Stimulated activated CD8-positive, alpha-beta memory T cell treated with anti-CD3 and anti-CD28 coated beads, Interleukin-4, amount 100 ng/mL, for 24 hours (primary cell): ENCODE measurements at places on chromosomes 1 and 21.

DNA sequence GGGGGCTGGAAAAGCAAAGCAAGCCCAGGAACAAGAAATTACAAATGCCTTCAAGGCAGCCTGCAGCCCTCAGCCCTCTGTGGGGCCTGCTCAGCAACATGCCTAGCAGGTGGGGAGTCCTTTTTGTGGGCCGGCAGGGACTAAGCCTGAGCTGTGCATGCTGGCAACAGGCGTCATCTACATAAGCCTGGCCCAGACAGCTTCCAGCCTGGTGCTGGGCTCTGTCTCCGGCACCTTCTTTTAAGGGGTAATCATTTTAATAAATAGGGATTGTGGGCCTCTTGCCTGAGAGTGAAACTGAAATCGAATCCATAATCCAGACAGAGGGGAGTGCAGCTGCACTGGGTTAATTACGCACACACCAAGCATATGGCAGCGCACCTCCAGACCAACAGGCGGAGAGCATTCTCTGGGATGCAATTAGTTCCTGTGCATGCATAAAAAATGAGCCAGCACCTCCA, 96.6 kb downstream of the DDX20 start:
- no peak for DNase-seq

DNA sequence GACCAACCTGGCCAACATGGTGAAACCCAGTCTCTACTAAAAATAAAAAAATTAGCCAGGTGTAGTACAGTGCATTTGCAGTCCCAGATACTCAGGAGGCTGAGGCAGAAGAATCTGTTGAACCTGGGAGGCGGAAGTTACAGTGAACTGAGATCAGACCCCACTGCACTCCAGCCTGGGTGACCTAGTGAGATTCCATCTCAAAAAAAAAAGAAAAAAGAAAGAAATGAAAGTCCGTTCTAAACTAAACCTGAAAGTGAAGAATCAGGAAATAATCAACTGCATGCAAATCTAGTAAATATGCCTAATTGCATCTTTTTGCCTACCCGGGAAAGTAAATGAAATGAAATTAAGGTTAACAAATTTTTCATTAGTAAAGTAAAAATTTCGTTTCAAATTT, 99.6 kb downstream of the ZZZ3 start:
- no peak for DNase-seq

DNA sequence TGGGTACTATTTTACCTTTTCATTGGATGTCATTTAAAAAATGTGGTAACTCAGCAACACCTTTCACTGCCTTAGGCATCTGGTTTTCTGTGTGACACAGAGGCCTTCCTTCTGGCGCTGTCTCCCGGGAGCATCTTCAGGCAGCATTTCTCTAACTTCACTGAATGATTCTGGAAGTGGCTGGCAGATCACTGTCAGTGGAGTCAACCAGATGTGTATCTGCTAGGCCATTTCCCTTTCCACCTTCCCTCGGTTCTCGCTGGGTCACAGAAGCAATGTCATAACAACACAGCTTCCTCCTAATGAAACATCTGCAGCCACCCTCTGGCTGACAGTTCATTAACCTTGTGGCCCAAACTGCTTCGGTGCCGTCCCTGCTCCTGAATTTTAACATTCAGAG, 137.8 kb downstream of the KIF26B start:
- no peak for DNase-seq

DNA sequence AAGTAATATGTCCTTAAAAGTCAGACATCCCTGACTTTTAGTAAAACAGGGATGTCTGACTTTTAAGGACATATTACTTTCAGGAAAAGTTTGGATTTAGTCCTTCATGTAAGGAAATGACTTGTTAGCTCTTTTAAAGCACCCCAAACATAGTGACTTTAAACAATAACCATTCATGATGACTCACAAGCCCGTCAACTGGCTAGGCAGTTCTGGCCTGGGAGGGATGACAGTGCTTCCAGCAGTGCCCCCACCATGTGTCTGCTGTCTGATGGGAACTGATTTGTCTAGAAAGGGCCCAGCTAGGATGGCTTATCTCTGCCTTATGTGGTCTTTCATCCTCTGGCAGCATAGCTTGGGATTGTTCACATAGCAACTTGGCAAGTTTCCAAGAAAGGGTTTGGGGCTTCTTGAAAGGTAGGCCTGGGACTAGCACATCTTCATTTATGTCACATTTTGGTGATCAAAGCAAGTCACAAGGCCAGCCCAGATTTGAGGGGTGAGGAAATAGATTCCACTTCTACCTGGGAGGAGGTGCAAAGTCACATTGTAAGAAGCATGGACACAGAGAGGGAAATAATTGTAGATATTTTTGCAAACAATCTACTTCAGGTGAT, 143.5 kb downstream of the C1orf94 start:
- no peak for DNase-seq

GRCh38 chr1:44460107-44460882, 55.2 kb downstream of the RNF220 start:
- no peak for DNase-seq

DNA sequence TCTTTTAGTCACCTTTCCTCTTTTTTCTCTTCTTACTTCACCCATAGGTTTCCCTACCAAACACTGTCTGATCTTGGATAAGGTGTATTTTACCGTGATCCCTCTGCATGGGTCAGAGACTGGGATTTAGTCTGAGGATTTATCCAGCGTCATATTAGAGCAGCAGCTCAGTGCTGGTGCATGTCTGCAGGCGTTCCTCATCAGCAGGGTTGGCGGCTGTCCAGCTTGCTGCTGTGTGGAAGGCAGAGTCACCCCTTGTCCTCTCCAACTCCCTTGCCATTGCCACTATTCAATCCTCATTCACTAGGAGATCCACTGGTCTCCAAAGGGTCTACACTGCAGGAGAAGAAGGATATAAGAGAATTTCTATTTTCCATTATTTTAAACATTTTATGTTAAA, 7.3 kb upstream of the FAM78B start:
- DNase-seq: no peak

DNA sequence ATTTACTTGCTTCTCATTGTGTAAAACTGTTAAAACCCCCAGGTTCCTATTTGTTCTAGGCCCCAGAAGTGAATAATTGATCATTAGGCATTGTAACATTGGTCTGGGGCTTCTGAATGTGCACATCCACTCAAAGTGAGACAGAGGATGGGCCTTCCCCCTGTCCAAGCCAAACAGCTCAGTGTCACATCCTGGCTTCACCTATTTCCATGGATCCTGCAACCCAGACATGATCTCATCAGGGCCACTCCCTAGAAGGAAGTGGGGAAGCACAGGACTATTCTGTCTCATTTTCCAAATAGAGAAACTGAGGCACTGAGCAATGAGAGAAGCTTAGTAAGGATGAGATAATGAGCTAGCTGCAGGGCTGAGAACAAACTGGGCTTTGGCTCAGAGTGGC, 47.4 kb upstream of the TSPAN2 start:
- no peak for DNase-seq

GRCh38 chr1:184931566-184931965, 42.7 kb downstream of the NIBAN1 start:
- no peak for DNase-seq

GRCh38 chr1:58290685-58291372, 255.7 kb downstream of the OMA1 start:
- DNase-seq: no peak

DNA sequence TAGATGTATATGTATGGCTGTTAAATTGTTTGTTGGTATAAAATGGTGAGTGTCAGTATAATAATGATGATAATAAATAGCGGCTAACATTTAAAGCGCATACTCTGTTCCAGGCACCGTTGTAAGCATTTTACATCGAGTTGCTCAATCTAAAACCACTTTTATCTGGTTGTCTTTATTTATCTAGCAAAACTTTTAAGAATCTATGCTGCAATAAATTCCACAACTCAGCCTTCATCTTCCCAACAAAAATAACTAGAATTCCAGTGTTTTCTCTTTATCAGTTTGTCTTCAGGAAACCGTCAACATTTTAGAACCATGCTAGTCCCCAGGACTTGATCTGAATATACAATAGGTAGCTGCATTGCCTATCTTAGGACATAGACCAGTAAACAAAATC, 19.3 kb upstream of the SLC16A1 start:
- DNase-seq: no peak

- DNase-seq: no peak
Measured at GRCh38 chr1:92817986-92818764, 13.7 kb upstream of the RPL5 start.

- DNase-seq: no peak
Measured at GRCh38 chr1:183143576-183144315, 42.3 kb upstream of the LAMC2 start.
